Stimulated activated CD8-positive, alpha-beta memory T cell treated with anti-CD3 and anti-CD28 coated beads, Interleukin-2, amount 100 ng/mL, for 1 hour (primary cell): ENCODE measurements at places on chromosomes 16 and 17.

DNA sequence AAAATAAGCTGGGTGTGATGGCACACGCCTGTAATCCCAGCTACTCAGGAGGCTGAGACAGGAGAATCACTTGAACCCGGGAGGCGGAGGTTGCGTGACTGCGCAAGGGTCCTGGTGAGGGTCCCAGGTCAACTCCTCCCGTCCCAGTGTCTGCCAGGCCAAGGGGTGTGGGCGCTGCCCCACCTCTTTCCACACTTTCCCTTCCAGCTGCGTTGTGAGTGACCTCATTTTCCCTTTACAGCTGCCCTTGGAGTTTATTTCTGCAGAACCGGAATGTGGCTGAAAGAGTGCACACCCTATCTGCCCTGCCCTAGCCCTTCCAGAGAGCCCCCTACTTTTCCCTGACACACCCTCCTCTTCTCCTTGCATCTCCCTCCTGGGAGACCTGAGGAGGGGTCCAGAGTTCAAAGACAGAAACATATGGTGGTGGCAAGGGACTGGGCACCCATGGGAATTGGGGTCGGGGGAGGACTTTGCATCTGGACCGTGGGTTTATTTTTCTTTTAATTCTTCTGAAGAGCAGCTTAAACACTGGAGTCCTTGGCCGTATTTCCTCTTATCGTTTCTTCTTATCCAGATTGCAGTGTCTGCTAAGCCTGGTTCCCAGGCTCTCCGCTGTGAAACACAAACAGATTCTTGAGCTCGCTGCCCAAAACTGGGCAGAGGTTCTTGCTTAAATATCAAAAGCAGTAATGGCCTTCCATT, 20.9 kb downstream of the MRC2 start:
- DNase-seq = no peak

- no peak for DNase-seq
These were observed 255.1 kb downstream of the MAP2K6 start for GRCh38 chr17:69669441-69670178.

- no peak for DNase-seq
These were observed 34.3 kb downstream of the APPBP2 start for GRCh38 chr17:60491771-60492170.

GRCh38 chr17:44595216-44595775, 38.0 kb downstream of the FZD2 start:
- DNase-seq = no peak

DNA sequence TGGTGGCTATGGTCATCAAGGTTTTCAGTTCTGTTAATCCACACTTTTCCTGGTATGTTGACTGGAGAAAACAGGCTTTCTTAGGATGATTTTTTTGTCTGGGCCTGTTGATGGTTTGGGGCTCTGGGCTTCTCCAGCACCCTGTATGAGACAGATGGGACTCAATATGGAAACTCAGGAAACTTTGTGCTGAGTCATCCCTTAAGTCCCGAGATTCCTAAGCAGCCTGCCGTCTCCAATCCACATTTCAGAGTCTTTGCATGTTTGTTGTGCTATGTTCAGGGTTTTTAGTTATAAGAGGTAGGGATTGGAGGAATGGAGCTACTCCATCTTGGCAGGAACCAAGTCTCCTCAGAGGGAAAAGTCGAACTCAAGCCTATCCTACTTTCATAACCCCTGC, 253.3 kb upstream of the FOXF1 start:
- DNase-seq = no peak

- no peak for DNase-seq
These were observed 5.2 kb downstream of the KRT14 start for GRCh38 chr17:41581366-41582060.

DNA sequence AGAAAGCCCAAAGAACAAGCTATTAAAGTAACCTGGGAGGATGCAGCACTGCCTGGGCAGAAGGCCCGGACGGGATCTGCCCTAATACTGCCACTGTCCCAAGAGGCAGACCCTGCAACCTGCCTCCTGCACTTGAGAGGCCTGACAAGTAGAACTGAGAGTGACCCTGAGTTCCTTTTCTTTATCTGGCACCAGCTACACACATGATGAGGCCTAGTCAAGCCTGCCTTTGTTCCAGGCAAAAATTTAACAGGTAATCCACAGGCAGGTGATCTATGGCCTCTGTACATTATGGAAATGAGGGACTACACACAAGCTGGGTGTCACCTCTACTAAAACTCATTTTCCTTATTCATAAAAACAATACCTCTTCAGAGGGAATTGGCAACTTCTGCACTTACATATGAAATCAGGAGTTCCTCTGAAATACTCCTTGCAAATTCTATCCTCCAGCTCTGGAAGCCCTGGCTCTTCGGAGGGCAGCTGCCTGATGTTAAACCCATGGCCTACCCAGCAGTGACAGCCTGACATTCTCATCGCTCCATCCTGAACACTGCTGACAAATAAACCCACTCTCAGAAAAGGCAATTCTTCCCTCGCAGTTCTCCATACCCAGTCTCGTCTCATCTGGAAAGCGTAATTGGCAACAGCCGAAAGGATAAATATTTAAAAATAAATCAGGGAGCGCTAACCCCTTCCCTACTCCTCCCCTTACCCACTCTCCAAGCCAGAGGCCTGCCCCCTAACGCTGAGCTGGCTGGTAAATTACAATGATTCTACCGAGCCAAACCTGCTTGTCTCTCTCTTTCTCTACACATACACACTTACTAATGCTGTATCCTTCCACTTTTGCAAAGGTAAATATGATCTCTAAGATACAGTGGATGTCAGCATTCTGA, 2.5 kb upstream of the ZFHX3 start:
- DNase-seq = no peak

DNA sequence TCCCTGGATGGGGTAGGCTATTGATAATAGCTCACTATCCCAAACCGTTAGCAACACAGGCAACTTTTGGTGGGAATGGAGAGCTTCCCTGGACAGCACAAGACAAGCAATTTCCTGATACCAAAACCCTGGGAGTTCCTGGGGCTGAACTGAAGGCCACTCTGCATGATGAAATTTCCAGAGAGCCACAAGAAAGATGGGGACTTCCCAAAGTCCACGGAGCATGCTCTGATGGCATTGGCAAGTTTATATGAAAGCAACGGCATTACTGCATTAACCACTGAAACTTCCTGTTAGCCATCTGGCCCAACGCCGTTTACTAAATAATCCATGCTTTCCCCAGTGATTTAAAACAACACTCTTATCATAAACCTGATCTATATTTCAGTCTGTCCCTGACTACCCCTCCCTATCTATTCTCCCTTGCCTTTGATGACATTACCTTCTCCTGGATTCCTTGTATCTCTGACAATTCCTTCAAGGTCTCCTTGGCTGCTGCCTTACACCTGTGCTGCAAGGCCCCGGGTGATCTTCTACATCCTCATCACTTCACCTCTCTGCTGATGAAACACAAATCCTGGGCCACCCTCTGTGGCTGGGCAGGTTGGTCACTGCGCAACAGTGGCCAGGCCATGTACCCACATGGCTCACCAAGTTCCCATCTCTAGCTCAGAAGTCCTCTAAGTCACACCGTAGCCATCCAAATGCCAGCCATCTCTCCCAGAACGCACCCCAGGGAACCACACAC, 108.5 kb upstream of the RCVRN start:
- no peak for DNase-seq
